ENCODE measurements at places on chromosomes 16 and 17.

DNA sequence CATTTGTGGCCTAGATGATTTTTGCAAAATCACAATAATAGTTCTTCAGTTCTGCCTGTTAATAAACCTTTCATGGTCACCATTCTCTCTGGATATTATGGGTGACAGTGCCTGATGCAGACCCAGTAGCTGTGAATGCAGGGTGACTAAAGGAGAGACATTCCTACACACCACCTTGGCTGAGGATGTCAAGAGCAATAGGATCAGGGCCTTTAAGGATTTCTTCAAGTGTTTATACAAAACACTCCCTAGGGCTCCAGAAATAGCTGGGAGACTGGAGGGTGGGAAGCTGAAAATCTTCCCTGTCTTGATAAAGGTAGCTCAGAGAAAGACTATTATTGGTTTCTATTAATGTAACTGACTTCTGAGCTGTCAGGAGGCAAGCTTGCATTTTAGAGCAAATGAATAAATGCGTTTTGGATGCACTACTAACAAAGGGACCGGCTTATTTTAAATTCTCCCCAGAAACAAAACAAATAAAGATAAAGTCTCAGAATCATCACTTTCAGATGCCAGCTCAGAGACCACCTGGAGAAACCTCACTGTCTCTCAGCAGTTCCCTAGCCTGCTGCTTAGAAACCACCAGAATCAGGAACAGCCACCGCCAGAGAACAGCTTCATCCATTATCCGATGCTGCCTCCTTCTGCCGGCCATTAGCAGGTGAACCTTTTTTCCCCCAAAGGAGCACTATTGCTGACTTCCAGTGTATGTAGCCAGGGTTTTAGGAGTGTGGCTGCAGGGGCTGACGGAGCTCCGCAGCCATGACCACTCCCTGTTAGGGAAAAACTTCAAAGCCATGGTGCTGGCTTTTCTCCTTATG, 171.4 kb upstream of the DYNLRB2 start:
- no peak for DNase-seq

- no peak for DNase-seq
These were observed 19.4 kb downstream of the ERN1 start for GRCh38 chr17:64110379-64111152.

- no peak for DNase-seq
These were observed 26.0 kb upstream of the MON1B start for GRCh38 chr16:77165006-77165405.

- no peak for DNase-seq
These were observed 7.7 kb downstream of the CCL3L1 start for GRCh38 chr17:36188891-36189306.

DNA sequence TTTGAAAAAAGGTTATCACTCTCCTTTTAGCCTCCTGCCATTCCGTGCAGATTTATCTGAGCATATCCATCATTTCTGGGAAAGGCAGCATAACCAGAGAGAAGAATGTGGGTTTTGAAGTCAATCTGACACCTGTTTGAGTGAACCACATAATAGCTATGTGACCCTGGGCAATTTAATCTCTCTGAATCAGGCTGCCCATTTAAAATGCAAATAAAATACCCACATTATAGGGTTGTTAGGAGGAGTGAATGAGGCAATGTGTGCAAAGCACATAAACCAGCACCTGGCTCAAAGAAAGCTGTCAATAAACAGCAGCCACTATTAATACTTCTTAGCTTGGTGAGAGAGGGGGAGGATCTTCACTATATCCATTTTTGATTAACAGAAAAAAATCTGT, 88.0 kb downstream of the CACNG1 start:
- no peak for DNase-seq

GRCh38 chr17:51435171-51435552, 174.8 kb downstream of the UTP18 start:
- no peak for DNase-seq

DNA sequence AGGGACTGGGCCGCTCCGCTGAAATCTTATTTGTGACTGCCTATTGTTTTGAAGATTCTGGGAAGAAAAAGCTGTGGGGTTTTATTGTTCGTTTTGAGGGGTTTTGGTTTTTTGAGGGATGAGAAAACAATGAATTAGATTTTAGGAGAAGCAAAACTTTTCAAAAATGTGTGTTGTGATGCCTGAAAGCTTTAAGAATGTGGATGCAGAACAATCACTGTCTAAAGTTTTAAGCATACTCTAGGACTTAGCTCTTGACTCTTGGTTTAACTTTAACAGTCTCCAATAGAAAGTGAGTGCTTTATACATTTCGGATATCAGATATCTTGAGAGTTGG, 899 bp downstream of the CFAP52 start:
- DNase-seq: no peak

DNA sequence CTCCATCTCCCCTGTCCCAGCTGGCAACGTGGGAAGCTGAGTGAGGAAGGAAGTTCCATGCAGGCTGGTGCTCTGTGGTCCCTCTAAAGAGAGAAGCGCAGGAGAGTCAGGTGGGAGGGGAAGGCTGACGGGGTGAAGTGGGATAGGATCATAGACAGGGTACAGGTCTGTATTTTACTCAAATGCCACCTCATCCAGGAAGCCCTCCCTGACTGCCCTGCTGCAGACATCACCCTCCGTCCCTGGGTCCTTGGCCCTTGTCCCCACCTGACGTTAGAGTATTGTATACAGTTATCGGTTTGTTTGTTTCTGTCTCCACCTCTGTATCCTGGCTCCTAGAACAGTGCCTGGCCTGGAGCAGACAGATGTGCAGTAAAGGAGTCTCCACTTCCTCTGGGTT, 11.7 kb downstream of the CANT1 start:
- no peak for DNase-seq

DNA sequence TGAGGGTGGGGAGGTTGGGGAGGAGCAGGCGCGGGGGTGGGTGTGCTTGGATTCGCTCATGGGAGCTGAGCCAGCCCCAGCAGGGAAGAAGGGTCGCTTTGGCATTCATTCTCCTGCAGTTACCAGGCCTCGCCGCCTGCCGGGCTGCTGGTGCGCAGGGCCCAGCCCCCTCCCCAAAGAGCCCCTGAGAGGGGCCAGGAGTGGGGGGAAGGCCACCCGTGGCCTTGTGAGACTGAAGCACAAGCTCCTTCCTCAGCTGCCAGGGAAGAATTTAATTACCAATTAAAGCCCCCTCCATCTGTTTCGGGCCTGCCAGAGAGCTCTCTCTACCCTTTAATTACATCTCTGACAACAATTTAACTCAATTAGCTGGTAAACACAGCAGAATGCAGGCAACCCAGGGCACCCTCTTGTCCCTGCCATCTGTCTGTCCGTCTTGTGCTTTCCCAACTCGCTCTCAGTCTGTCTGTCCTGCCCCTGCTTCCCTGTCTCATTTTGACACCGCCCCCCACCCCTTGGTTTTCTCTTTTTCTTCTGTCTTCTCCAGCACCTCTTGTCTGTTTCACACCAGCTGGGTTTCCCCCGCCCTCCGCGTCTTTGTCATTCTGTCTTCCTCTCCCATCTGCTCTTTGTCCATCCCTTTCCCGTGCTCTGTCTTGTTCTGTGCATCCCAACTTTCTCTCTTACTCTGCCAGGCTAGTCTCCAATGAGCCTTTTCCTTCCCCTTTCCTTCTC, 32.7 kb downstream of the CDK5RAP3 start:
- peak; percentile 78 for DNase-seq

DNA sequence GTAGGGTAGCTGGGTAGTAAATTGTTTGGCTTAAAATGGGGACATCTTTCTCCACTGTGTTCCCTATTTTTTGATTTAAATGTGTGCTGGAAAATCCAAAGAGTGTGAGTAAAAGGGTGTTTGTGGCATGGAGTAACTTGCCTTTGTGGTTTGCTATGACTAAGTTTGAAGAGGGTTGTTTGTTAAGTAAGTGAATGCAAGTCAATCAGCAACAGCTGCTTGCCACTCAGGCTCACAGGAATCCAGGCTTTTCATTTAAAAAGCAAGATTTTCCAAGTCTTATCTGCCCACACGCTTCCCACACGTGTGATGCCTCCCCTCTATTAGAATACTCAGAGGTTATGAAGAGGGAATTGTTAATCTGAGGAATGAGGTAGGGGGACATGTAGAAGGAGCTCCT, 847.7 kb upstream of the RBFOX1 start:
- no peak for DNase-seq

DNA sequence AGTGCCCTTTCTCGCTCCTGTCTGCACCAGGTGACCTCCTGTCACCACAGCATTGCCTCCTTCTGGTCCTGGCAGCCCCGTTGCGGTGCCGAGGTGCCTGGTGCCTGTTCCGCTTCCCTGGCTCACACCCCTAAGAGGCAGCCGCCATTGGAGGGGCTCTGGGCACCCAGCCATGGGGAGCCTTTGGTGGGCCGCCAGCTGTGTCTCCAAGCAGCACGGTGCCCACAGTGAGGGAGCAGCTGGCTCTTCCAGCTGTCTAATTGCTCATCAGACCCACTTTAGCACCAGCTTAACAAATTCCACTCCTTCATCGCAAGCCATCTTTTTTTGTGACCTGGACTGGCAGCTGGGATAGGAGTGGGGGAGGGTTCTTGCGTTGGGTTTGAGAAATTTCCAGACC, 276.1 kb downstream of the SNX29 start:
- DNase-seq: peak; percentile 84

DNA sequence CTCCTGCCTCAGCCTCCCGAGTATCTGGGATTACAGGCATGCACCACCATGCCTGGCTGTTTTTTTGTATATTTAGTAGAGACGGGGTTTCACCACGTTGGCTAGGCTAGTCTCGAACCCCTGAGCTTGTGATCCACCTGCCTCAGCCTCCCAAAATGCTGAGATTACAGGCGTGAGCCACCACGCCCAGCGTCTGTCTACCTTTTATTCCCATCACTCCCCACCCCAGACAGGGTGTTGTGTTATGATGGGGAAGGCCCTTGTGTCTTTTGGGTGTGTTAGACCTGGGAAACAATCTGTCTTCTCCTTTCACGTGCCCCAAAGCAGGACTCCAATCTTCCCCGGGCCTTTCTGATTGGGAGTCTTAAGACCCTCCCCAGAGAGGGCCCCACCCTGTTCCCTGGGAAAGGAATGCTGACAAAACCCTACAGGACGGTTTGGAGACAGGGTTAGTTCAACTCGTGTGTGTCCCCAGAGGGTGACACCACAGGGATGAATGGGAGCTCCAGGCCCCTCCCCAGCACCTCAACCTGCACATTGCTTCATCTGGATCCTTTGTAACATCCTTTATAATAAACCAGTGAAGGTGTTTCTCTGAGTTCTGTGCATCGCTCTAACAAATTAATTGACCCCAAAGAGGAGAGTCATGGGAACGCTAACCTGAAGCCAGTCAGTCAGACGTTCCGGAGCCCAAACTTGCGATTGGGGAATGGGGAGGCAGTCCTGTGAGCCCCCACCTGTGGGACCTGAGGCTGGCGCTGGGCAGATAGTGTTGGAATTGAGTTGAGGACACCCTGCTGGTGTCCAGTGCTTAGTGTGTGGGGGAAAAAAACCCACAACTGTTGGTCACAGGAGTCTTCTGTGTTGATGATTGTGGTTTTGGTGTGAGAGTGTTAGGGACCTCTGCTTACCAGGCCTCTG, 3.2 kb upstream of the ELOB start:
- DNase-seq: no peak

DNA sequence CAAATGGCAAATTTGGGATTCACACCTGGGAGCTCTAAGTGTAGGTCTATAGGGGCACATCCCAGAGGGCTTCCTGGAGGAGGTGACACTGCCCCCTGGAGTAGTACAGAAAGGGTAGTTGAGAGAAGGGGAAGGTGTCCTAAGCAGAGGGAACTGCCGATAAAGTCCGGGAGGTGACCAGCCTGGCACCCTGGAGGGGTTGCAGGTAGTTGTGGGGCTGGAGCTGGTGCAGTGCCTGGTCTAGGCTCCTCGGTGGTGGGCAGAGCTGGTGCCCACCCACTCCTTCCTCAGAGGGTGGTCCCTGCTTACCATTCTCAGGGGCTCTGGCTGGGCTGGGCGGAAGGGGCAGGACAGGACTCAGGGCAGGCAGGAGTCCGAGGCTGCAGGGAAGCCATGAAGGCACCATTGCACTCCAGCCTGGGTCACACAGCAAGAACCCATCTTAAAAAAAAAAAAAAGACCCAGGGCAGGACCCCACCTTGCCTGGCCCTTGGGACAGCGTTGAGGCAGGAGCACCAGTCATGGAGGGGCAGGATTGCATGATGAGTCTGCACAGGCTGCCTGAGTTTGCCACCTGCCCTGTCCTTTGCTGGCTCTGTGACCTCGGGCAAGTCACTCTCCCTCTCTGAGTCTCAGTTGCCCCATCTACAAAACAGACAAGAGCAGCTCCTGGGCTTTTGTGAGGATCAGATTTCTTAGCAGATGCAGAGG, 43.8 kb downstream of the LAT start:
- DNase-seq: no peak

DNA sequence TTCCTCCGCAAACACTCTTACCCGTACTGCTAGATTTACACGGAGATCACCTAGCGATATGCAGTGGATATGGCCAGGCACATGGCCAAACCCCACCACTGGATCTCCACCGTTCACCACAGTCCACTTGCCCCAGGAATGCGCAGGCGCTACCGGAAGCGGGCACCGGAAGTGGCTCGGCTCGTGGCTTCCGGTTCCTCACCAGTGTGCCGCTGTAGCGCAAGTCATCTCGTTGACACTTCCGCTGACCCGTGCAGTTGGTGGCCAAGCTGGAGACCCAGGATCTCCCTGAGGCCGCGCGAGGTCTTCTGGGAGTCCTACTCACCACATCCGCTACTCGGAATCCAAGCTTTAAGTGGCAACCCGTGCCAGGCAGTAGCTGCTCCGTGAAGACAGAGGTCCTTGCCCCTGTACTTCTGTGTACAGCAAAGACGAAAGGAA, 11.5 kb downstream of the ZNF597 start:
- no peak for DNase-seq

- no peak for DNase-seq
These were observed 39.2 kb downstream of the TMEM11 start for GRCh38 chr17:21174713-21175112.

DNA sequence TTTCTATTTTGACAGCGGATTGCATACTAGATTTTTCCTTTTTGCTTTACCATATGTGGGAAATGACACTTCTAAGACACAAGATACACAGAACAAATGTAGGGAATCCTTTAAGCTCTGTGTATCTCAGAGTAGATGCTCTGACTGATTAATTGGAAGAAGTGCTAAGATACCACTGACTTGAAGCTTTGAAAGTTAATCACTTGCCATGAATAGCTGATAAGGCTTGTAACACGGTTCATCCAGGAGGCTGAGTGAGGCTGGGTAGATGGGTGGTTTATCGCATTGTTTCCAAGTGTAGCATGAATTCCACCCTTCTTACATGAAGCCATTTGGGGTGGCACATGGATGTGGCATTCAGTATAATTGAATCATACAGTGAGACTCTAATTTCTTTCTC, 654.1 kb upstream of the RBFOX1 start:
- no peak for DNase-seq

DNA sequence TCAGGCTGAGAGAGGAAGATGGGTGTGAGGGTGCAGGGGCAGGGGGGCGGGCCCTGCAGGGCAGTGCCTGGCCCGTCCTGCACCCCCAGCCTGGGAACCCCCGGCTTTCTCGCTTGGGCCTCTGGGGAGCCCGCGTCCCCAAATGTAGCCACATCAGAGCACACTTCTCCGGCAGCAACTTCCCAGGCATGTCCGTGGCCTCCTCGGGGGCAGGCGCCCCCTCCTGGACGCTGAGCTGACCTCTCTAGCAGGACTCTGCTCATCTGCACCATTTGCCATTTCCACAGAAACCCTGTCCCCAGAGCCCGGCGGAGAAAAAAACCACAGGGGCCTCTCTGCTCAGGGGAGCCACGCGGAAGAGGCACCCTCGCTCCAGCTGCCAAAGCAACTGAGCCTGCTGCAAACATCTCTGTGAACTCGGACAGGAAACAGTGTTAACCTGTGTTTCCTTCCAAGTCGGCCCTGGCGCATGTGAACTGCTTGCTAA, 63.4 kb downstream of the KLHDC4 start:
- no peak for DNase-seq

GRCh38 chr16:19104607-19105006, 9.2 kb upstream of the ITPRIPL2 start:
- DNase-seq: no peak

GRCh38 chr17:79212149-79213087, 137.8 kb downstream of the ENGASE start:
- no peak for DNase-seq

Data from DMS79 (cell line).